T47D (cell line): ENCODE measurements at places on chromosomes 6 and 20.

GRCh38 chr6:128822271-128822670 is 60.7 kb upstream of the LAMA2 start:
- DNase-seq: no peak

- DNase-seq: no peak
These were observed 104.2 kb upstream of the STXBP5 start for GRCh38 chr6:147099974-147100373.

DNA sequence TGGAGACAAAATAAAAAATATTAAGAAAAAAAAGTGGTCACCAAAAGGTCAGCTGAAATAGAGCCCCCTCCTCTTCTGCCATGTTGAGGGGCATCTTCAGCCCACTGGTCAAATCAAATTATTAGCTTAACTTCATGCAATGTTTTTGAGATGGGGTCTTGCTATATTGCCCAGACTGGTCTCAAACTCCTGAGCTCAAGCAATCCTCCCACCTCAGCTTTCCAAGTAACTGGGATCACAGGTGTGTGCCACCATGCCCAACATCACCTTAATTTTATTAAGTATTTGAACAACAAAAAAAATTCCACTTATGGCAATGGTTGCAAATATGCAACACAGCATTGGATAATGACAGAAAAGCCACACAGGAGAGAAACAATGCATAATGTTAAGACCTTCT is 99.3 kb upstream of the BEND3 start:
- DNase-seq: no peak

DNA sequence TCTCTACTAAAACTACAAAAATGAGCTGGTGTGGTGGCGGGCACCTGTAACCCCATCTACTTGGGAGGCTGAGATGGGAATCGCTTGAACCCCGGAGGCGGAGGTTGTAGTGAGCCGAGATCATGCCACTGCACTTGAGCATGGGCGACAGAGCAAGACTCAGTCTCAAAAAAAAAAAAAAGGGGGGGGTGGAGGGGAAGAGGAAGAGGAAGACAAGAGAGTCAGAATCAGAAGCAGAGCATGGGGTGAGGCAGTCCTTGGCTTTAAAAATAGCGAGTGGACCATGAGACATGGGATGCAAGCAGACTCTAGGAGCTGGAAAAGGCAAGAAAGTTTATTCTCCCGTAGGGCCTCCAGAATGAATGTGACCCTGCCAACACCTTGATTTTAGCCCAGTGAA is 3.9 kb upstream of the SLC9A8 start:
- no peak for DNase-seq

DNA sequence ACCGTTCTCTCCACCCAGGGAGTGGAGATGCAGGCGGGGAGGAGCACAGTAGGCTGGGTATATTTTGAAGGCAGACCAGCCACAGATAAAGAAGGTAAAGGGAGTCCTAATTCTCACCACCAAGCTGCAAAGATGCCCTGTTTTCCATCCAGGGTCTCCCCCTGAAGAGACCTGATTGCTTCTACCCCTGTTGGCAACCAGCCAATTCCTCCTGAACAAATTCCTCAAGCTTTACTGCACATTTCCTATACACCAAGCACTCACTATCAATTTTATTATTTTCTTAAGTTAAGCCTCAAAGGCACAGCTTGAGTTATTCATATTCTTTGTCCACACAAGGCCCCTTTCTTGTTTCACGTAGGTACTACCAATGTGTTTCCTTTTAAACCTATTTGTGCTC is 214.4 kb downstream of the EYA2 start:
- no peak for DNase-seq

- no peak for DNase-seq
These were observed 4.6 kb downstream of the UCKL1 start for GRCh38 chr20:63951398-63952209.

- DNase-seq: no peak
These were observed 6.3 kb downstream of the SDCBP2 start for GRCh38 chr20:1322511-1323245.

DNA sequence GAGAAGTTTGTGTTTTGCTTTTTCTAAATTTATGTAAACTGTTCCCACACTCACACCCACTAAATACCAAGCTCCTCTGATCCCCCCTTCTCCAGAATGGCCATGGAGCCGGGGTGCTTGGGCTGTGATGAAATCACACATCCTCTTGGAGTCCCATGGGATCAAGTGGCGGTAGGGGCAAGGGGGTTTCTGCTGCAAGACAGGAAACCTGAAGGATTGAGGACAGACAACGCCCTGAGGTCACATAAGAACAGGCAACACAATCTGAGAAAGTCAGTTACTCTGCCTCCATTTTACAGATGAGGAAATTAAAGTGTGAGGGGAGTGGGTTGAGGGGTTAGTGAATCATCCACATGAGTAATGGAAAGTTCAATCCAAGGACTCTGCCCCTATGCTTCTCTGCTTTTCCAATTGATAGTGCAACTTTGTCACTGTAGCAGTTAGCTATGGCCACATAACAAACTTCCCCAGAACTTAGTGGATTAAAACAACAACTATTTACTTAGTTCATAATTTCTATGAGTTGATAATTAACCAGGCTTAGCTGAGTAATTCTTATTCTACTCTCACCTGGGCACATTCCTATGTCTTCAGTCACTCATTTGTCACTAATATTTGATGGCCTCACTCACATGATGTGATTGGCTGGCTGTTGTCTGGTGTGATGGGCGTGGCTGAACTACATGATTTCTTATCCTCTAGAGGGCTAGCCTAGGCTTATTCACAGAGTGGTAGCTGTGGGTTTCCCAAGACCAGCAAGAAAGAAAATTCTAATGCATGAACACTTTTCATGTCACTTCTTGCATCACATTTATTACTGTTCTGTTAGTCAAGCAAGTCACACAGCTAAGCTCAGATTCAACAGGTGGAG is 311.1 kb upstream of the RNF24 start:
- no peak for DNase-seq

GRCh38 chr6:159445351-159445750 is 247.7 kb downstream of the SOD2 start:
- DNase-seq: no peak

DNA sequence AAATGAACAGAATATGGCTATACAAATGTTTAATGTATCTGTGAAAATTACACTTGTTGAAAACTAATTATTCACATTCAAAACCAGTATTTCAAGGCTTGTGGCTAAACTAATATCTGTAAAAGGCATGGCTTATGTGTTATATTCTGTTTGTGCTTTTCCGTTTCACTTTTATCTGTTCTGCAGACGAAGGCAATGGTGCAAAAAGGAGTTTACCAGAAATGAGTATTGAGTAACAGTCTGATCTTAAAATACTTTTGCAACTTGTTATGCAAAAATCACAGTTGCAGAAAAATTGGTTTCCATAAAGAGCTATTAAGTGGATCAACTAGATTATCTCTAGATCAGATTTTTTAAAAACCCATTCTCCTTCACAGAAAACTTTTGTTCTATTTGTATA is 9.4 kb upstream of the STX11 start:
- DNase-seq: no peak

GRCh38 chr6:106618324-106618723 is 11.0 kb downstream of the RTN4IP1 start:
- DNase-seq: no peak

DNA sequence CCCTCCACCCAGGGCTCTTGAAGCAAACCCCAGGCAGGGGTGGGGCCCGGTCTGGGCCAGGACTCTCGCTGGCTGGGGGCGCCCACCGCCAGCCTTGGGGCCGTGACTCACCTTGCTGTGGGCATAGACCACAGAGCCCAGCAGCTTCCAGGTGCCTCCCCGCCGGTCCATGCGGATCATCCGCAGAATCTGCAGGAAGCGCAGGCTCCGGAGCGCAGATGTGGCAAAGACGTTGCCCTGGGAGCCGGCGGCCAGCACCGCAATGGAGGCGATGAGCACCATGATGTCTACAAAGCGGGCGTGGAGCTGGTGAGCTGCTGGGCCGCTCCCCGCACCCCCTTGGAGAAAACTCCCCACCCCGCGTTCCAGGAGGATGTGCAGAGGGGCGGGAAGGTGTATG is 27.9 kb downstream of the KCNQ2 start:
- no peak for DNase-seq

DNA sequence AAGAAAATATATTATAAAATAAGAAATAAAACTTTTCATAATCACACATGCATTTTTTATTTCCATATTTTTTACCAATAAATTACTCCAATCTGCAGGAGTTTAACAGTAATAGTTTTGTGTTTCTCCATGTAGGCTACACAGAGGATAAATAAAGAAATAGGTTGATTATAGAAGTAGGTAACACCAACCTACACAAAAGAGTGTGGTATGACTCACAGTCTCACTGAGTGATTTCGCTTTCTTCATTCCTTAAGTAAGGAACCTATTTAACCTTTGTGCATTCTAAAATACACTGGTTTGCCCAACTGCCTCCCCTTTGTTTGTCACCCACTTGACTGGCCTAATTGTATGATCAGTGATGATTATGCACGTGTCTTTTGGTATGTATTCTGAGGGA is 244.2 kb upstream of the RIMS1 start:
- no peak for DNase-seq

DNA sequence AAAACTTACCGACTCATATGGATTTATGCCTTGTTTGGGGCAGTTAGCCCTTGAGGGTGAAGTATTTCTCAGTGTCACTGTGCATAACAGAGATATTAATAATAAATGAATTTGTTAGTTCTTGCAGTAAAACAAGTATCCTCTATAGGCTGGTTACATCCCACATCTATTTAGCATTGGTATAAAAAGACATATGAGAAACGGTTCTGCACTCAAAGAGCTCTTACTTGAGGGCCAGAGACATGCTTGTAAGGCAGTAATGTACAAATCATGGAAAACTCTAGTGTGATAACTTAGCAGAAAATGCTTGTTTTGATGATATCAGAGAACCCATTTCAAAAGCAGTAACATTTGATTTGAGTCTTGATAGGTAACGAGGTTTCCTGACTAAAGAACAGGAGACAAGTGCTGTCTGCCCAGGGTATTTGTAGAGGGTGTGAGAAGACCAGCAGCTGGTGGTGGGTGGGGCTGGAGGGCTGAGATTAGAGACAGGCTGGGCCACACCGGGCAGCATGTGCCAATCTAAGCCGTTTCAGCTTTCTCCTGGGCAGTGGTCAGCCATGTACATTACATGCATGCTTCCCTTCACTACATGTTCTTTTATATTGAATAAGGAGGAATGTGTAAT is 46.3 kb downstream of the TULP4 start:
- DNase-seq: no peak

DNA sequence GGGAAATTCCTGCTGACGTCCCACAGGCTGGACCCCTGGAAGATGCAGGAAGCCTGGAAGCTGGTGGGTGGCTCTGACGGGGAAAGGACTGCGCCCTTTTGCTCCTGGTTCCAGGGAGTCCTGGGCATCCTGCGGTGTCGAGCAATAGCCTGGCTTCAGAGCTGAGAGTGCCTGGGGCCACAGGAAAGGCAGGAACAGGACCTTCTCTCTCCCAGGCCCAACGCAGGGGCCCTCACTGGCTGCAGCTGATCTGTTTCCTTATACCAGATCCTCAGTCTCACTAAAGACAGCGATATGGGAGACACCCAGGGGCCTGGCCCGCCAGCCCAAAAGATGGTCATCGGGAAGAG is 1.4 kb downstream of the B3GALT4 start:
- no peak for DNase-seq

DNA sequence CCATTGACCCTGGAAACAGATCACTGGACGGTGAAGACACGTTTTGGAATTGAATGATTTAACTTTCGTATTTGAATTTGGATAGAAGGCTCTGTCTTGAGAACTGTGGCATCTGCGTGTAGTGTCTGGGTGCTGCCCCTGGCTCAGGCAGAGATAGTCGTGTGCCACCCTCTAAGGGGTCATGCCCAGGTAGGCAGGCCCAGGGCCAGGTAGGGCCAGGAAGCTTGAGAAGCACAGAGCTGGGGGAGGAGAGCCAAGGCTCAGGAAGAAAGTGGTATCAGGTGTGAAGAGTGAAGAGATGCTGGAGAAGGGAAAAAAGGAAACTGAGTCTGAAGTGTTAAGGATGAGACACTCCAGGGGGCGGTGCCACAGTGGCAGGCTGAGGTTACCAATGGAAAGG is 75.5 kb downstream of the IYD start:
- no peak for DNase-seq

DNA sequence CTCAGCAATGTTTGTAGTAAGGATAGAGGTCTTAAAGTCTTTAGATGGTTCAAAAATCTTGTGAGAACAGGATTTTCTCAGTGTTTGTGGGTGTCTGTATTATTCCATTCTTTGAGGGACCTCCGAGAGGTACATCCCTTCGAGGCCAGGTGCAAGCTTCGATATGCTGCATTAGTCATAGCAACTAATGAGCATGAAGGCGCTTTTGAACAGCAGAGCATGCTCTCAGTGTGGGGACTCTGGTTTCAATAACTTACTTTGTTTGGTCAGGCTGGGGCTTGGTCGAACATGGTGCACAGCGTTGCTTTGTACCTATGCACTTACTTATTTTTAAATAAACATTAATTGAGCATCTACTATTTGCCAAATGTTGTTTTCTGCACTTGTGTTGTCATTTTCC is 297.9 kb downstream of the CLIC5 start:
- no peak for DNase-seq

DNA sequence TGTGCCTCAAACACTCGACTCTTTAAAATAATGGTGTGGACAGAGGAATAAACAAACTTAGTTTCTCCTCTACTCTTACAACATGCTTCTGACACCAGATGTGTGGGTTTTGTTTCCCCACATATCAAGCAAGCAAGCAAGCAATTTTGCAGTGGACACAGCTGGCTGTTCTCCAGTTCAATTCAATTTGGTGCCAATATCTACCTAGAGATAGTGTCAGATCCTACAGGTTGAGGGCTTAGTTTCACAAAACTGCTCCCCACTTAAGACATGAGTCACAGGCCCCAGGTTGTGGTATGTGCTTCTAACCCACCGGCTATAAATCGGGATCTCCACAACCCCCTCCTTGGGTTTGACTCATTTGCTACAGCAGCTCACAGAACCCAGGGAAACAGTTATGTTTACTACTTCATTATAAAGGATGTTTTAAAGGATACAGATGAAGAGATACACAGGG is 131.4 kb upstream of the TRAF3IP2 start:
- no peak for DNase-seq

GRCh38 chr20:46568570-46569129 is 18.2 kb upstream of the OCSTAMP start:
- peak; percentile 87 for DNase-seq

DNA sequence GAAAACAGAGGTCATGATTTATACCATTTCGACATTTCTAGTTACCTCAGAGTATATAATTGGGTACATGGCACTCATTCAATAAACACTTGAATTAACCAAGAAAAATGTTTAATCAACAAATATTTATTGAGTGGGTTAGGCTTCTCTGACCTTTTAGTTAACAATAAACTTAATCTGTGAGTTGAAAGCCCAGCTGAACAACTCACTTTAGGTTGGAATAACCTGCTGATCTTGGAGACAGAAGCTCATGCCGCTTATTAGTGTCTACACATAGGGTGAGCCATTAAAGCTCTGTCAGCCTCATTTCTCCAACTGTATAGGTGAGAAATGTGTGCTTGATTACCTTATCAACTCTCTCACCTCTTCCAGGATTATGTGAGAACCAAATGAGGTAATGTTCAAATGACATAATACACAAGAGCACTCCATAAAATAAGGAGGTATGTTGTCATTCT is 98.2 kb upstream of the DTNBP1 start:
- no peak for DNase-seq
